ENCODE measurements at places on chromosomes 6 and 20.

DNA sequence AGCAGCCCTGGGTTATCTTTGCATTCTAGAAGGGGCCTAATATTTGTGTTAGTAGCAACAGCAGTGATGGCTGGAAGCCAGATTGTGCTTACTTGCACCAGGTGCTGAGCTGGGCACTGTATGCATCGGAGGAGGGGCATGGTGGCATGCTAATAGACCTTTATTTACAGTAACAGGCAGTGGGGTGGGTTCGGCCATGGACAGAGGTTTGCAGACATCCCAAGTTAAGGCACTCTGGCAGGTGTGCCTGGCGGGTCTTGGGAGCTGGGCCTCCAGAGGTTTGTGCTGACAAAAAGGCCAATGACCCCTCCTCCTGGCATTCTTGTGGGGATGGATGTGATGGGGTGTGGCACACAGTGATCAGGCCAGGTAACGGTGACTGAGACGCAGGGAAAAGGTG, 39.0 kb upstream of the CD93 start:
- peak; percentile 74 for DNase-seq

GRCh38 chr6:7532232-7532631, 9.2 kb upstream of the DSP start:
- no peak for DNase-seq

DNA sequence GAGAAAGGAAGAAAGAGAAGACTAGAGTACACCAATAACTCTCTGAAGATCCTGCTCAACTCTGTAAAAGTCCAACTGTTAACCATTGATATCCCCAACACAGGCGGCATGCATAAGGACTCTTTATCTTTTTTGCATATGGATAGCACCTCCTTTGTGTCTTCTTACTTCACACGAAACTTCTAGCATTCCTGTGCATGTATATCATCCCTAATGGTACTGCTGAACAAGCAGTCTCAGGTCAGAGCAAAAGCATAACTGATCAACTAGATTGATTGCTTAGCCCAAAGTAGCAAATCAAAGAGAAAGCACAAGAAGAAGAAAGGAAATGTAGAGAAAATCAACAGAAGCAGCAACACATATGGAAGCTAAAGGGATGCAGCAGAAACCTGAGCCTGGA, 234.4 kb downstream of the SYNE1 start:
- no peak for DNase-seq

GRCh38 chr6:487956-488355, 96.4 kb downstream of the IRF4 start:
- peak; percentile 88 for DNase-seq

All from NAMALWA (cell line).